ENCODE measurements at places on chromosomes 2 and 18.

GRCh38 chr2:128809880-128810279, 491.2 kb upstream of the HS6ST1 start:
- no peak for DNase-seq

DNA sequence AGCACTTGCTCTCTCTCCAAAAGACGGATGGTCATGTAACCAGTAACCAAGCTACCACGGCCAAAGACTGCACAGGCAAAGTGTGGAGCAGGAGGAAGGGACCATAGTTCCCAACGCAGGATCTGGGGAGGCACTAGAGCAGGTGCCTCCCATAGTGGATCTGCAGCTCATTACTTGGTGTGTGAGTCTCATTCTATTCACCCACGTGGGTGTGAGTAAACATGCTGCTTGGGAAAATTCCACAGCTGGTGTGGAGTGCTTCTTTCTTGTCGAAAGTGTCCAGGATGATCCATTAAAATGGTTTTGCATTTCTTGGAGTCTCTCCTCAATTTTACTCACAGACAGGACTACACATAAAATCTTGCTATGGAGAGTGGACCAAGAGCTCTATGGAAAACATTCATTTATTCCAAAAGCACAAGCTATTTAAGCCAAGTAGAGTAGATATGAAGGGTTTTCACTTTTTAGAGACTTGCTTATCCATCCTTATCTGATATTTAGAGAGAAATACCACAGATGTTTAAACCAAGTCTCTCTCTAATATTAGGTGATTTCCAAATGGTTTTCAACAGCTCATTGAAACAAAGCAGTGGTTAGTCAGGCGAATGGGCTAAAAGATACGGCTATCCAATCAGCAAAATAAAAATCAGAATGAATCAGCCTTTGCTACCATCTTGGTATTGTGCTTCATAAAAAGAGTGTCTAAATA, 104.3 kb upstream of the CCDC195 start:
- no peak for DNase-seq

GRCh38 chr2:240368781-240369331, 66.6 kb upstream of the GPC1 start:
- DNase-seq = no peak

DNA sequence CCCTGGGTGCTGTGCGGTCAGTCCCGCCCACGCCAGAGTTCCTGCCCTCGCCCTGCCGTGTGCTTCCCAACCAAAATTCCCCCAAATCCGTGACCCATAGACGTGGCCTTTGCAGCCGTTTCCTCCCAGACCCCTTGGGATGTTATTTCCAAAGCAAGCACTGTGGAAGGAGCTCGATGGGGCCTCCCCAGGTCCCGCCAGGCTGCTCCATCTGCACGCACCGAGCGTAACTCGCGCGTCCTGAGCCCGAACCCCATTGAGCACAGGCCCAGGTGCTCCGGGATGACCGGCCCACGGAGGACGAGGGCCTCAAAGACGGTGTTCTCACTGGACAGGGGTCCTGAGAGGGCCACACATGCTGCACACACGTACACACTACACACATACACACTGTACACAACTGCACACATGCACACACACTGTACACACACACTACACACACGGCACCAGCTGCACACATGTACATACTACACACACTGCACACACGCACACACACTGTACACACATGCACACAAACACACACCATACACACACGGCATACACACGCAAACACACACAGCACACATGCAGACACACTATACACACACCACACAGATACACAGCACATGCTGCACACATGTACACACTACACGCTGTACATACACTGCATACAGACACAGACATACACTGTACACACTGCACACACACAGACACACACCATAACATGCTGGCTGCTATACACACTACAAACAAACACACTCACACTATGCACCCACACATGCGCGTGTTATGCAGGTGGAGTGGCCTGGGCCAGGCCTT, 431.2 kb upstream of the SALL3 start:
- DNase-seq = no peak

- DNase-seq = no peak
Observed at GRCh38 chr18:26002375-26002910, 88.0 kb downstream of the SS18 start.

- no peak for DNase-seq
Observed at GRCh38 chr18:26502823-26503222, 45.5 kb downstream of the KCTD1 start.

DNA sequence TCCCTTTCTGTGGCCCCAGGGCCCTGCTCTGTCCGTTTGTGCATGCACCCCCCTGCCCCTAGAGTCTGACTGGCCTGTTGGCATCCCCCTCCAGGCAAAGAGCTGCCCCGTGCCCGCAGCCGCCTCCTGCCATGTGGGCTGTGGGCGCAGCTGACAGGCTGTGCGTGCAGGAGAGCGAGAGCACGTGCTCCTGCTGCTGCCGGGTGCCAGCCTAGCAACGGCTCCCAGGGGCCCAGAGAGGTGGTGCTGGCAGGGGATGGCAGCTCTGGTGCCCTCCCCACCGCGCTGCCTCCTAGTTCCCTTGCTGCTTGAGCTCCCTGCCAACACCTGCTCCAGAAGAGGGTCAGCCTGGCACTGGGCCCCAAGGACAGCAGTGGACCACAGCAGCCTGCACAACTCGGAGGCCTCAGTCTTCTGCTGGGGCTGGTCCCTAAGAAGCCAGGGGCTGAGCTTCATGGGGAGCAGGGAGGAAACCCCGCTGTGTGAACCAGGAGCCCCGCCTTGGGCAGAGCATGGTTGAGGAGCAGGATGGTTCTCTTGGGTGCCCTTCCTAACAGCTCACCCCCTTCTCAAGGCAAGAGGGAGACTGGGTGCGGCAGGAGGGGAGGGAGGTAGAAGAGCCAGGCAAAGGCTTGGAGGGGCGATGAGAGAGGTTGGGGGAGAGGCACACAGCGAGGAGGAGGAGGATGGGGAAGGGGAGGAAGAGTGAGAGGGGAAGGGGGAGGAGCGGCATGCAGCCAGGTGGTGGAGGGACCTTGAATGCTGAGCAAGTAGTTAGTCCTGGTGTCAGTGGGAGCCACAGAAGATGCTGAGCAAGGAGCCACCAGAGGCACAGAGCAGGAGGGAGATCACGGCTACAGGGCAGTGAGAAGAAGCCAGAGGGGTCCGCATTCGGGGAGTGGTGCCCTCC, 23.8 kb upstream of the PTMA start:
- no peak for DNase-seq

GRCh38 chr2:144350151-144350802, 169.6 kb downstream of the ZEB2 start:
- peak; percentile 82 for DNase-seq

All from ELF-1 (cell line).